Skeletal muscle tissue (tissue), 5 donors: ENCODE measurements at places on chromosomes 6 and 20. TPM values are rescaled to one million over a fixed set of nuclear protein-coding genes. Genes with fewer than 3 reads are reported as not detected.

LAMA4 gene
- total RNA-seq: 248 TPM

AGPAT4 gene
- 18.3 TPM for total RNA-seq

VNN1 gene
- under 0.01 TPM for total RNA-seq

MDN1 gene
- total RNA-seq: 30.8 TPM

MLN gene
- total RNA-seq: not detected

MEI4 gene
- total RNA-seq: not detected

SIRPB2 gene
- 1.6 TPM for total RNA-seq

SYCP2 gene
- total RNA-seq: 3.7 TPM

RBPJL gene
- not detected for total RNA-seq

CBLN4 gene
- 0.52 TPM for total RNA-seq

PPP1R16B gene
- total RNA-seq: 4.2 TPM

TNFRSF21 gene
- 9.4 TPM for total RNA-seq

SLA2 gene
- not detected for total RNA-seq

ADGRG6 gene
- 26.1 TPM for total RNA-seq

TRIM10 gene
- 2.1 TPM for total RNA-seq

SPATA25 gene
- 2.6 TPM for total RNA-seq

QRSL1 gene
- 14.6 TPM for total RNA-seq

FAM209A gene
- not detected for total RNA-seq

LY6G6D gene
- not detected for total RNA-seq

TNFAIP3 gene
- total RNA-seq: 6.3 TPM

CFAP61 gene
- 1.0 TPM for total RNA-seq

LCA5 gene
- 4.7 TPM for total RNA-seq

AIF1 gene
- total RNA-seq: 19.8 TPM

HTR1E gene
- not detected for total RNA-seq
